AG08395 (cell line): ENCODE measurements at places on chromosomes 5 and 9.

DNA sequence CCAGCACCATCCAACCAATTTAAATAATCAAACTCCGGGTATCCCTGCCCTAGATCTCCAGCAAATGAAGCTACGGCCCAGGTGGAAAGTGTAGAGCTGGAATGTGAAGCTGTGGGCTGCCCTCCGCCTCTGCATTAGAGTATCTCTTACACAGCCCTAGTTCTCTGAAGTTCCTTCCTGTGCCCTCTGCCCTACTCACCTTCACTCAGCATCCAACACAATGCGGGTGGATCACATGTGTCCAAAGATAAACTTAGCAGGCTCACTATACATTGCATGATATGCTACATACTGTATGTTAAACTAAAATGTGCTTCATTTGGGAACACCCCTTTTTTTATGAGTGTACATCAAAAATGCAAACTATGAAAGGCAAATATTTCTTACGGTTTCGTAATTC lies 70.0 kb upstream of the RAD23B start:
- DNase-seq, result no peak

DNA sequence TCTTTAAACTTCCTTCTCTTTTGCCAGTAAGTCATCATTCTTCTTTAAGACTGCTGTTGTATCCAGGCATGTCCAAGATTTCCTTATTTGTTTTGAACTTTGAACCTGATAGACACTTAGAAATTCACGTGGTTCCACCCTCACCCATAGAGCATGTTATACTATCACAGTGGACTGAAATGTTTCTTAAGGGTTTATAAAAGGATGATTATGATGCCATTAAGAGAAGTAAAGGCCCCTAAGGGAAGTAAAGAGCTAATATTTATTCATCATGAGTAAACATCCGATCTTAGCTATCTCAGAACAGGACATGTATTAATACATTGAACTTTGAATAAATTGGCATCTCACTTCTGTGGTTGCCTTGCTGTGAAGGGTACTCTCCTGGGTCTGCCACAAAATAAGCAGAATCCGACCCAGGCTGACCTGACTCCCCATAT lies 49.8 kb downstream of the PRKACG start:
- DNase-seq, result no peak

- peak; percentile 15 for DNase-seq
Observed at GRCh38 chr5:139985290-139985689, 57.8 kb downstream of the NRG2 start.

DNA sequence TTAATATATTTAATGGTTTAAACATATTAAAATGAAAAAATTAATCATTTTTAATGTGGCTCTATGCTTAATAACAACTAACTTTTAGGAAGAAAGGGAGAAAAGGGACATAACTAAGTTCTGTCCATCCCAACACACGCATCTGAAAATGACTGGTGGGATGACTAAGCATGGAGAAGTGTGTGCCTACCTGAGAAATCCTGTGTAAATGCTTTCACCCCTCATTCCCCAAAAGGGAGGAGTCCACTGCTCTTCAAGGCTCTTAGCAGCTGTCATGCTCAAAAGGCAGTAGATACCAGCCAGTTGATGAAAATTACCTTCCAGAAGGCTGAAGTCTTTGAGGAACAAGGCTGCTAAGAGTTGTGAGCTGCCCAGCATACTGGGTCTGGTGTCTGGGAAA lies 130.9 kb downstream of the NFIB start:
- no peak for DNase-seq

DNA sequence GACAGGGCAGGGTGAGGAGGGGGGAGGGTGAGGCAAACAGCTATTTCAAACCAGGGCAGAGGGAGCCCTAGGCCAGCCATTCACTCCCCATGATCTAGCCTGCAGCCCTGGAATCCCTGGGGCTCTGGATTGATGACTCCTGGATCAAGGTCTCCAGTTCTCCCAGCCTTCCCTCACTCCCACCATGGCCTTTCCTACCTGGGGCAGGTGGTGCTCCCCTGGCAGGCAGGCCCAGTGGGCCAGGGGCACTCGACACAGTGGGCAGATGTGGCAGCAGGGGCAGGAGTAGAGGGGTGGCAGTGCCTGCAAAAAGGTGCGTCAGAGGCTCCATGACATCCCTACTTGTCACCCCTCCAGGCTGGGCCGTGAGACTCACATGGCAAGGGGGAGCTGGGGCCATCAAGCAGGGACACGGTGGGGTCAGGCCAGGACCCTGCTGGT lies 6.0 kb downstream of the KIF12 start:
- no peak for DNase-seq

DNA sequence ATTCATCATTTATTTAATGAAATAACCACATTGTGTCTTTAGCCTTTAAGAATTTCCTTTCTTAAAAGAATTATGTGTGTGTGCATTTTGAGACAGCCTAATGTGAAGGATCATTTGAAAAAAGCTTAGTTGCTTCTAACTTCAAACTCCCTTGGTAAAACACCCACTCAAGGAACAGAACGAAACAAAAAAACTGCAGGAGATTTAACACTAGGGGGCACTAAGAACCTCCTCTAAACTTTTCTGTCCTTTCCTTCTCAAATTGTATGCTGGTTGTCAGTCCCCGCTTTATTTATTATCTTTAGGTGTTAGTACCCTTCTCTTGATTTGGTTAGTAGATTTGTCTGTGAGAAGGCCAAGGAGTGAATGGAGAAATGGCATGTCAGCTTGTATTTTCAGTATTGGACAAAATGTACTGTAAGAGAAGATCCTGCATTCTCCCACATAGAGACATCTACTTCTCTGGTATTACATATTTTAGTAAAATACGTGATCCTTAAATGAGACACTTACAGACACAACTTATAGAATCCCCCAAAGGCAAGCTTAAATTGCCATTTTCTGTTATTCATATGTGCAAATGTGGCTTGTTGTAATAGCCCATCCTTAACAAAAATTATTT lies 229.7 kb downstream of the MRPS30 start:
- DNase-seq, result peak; percentile 33

DNA sequence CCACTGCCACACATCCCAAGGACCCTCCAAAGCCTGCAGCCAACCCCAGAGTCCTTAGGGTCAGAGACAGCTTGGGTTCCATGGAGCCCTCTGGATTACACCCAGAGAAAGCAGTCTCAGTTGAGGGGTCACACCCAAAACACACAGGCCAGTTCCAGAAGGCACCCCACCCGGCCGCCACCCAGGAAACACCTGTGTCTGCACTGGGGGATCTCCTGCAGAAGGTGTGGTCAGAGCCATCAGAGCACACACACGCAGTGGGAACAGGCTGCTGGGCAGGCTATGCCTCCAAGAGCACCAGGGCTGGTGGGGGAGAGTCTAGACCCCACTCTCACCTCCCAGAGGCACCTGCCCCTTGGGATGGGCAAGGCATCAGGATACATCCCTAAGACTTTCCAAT lies 27.3 kb downstream of the NIPAL4 start:
- no peak for DNase-seq

DNA sequence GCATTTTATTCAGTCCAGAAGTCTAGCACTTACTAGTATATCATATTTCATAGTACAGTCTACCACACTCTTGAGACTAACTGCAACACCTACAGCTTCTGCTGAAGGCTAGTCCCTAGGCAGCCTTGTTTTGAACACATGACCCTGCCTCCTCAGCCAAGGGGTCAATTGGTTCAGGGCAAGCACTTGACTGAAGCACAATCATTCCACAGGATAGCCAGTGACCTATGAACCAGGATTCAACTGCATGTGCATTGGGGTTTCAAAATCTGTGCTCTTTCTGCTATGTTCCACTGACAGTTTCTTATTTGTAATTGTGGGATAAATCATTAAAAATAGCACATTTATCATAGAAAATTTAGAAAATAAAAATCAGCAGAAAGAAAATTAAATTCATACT lies 186.8 kb downstream of the TMEM161B start:
- DNase-seq, result no peak

GRCh38 chr5:175728885-175729828 lies 71.3 kb downstream of the HRH2 start:
- DNase-seq, result no peak

DNA sequence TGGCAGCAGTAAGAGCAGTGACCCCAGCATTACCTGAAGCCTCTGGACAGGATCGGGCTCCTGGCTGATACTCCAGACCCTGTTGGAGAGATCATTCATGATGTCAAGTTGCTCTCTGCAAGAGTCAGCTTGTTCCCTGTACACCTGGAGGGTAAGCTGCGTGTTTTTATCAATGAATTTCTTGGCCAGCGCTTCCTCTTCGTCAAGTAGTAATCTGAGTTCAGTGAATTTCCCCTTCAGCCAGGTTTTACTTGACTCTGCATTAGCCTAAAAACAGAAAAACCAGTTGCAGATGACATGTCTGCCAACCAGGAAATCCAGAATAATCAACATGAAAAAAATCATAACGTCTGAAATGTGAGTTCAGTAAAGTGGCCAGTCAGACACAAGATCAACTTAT lies 19.1 kb downstream of the TRIM14 start:
- DNase-seq, result no peak
